ENCODE measurements at places on chromosomes 4 and X.

DNA sequence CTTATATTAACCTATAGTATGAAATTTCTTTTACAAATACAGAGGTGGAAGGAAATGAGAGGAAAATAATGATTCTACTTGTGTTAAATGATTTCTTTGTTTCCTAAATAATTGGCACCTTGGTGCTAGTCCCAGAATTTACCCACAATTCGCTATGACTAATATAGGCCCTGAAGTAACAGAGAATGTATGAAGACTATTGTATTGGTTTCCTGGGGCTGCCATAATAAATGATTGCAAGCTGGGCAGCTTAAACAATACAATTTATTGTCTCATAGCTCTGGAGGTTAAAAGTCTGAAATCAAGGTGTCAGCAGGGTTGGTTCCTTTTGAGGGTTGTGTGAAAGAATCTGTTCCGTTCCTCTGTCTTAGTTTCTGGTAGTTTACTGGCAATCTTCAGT, 74.8 kb upstream of the GPRIN3 start:
- no peak for DNase-seq

DNA sequence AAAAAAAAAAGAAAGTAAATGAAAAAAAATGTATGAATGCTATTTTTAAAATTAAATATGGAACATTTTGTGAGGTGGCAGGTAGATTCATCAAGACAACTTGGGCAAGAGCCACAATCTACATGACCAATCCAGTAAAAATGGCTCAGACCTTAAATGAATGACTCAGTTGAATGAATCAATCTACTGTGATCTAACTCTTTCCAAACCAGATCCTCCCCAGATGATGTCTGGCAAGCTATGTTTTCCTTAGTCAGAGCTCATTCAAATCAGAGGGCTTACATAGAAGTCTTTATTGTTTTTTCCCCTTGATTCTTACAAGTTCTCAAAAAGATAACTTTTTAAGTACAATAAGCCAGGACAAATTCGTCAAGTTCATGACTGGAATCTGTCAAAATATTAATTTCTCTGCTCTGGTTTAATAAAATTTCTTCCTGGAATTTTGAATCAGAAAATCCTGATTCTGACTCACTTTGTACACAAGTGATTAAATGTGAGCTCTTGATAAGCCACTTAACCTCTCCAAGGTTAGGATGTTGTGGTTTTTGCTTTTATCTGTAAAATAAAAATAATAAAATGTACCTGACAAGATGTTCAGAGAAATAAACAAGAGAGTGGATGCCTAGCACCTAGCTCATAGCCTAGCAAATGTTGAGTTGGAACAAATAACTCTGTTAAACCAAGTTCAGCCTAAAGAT, 105.6 kb upstream of the SMIM31 start:
- DNase-seq, result no peak

DNA sequence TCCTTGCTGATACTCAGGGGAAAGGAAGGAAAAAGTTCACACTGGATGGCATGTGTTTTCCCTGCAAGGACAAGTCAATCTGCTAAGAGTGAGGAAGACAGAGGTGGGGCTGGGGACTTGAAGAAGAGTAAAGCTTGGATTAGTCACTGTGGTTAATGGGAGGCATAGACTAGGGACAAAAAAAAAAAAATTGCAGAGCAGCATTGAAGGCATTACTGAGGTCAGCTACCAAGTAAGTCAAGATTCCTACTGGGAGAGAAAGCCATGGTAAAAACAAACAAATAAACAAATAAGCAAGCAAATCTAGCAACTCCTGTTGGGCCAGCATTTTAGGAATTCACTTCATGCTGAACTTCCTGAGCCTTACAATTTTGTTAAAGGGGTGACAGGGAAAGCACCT, 58.2 kb upstream of the GPC4 start:
- DNase-seq, result no peak

DNA sequence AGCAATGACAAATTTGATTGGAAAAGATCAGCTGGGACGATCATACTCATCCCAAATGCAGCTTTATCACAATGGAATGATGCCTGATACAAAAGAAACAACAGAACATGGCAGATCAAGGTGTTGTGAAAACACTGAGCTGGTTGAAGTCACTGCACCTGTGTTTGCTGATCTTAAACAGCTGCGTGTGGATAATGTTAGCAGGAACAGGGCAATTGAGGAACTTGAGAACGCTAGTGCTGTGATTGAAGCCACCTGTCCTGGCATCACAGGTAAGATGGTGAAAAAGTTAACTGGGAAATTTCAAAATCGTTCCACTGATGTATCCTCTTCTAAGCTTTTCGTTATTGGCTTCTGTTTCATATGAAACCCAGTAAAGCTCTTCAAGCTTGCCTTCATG, 27.4 kb upstream of the SOD3 start:
- no peak for DNase-seq

GRCh38 chr4:80008971-80009370, 64.1 kb downstream of the ANTXR2 start:
- DNase-seq, result no peak

DNA sequence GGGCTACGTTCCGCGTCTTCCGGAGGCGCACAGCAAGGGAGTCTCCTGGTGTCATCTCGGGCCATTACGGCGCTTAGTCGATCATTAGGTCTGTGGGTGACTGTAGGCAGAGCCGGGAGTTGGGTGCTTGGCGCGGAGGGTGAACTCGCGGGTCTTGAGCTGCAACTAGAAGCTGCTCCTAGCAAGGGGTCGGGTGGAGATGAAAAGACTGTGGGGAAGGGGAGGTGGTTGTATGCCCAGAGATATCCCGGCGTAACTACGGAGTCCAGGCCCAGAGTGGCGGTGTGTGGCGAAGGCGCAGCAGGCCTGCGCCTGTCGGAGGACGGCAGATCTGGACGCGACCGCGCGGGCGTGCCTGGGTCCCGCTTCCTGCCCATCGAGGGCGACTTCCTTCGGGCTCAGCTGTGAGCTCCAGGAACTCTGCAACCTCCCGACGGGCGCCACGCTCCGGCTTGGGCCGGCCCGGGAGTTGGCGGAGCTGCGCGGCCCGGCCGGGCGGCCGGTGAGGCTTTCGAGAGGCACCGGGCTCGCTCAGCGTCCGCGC, 2.7 kb upstream of the NKX3-2 start:
- DNase-seq, result no peak

Measured in HFF-Myc (cell line).